Bronchial epithelial cell (primary cell): ENCODE measurements at places on chromosomes 16 and 17. TPM values are rescaled to one million over a fixed set of nuclear protein-coding genes. Genes with fewer than 3 reads are reported as not detected.
A peak's percentile ranks its signal among the peaks of the same experiment; 100 is the strongest.

DNA sequence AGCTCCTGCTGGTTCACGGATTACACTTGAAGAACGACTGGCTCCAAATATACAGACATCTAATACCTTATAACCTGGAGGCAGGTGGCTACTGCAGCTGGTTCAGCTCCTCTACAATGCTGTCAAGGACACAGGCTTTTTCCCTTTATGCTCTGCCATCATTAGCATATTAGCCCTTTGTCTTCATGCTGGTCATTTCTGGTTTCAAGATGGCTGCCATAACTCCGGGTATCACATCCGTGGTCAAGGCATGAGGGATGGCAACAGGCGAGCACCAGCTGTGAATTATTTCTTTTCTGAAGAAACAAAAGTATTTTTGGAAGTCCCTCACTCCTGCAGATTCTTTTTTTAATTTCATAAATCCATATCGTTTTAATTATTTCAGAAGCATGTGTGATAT is 124.3 kb upstream of the MED13 start:
- no peak for DNase-seq

GRCh38 chr16:23064639-23065038 is 84.6 kb downstream of the USP31 start:
- DNase-seq = no peak

GRCh38 chr17:5516060-5516792 is 29.9 kb downstream of the MIS12 start:
- peak; percentile 90 for DNase-seq

- no peak for DNase-seq
These were observed 81.8 kb upstream of the DNAJA2 start for GRCh38 chr16:47055136-47055885.

The NFAT5 gene
- 8.8 and 11.1 TPM in 2 replicates for total RNA-seq
